ENCODE measurements at places on chromosomes 11 and 22. TPM values are rescaled to one million over a fixed set of nuclear protein-coding genes. Genes with fewer than 3 reads are reported as not detected.
A peak's percentile ranks its signal among the peaks of the same experiment; 100 is the strongest.

GRCh38 chr11:65394125-65394536 is 7.7 kb downstream of the FRMD8 start:
- no peak overlapping the region for H3K4me3 ChIP-seq
- no peak overlapping the region for H3K27ac ChIP-seq
- H3K4me1 ChIP-seq = peaks cover 33% of the 10 kb centered on the region

GRCh38 chr11:118744046-118744445 is 46.9 kb downstream of the DDX6 start:
- no peaks in the 10 kb centered on the region for H3K4me1 ChIP-seq
- no peak for DNase-seq
- no peak overlapping the region for H3K27ac ChIP-seq
- H3K27me3 ChIP-seq = no peaks in the 10 kb centered on the region

DNA sequence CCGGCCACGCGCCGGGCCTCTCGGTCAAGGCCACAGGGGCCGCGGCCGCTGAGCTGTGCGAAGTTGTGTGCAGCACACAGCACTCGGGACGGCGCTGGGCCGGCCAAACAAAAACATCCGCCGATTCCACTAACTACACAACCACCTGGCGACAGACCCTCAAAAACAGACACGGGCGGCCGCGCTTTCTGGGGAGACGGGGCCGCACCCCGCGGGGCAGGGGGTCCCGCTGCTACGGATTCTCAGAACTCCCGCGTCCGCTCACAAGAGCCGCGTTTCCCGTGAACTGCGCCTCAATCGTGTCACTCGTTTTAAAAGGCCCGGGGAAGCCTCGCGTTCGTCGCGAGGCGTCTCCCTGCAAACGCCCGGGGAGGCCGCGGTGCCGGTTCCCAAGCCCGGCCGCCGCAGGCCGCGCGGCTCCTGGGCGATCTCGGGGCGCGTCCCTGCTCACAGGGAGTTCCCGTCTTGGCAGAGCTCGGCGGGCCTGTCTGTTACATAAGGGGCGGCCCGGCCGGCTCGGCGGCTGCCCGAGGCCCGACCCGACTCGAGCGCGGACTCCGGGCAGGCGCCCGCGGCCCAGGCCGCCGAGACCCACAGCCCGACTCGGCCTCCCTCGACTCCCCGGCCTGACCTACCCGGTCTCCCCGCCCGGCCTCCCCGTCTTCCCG is 936 bp downstream of the BRD1 start:
- peak overlapping the region; percentile 62 for H3K4me3 ChIP-seq
- peaks cover 56% of the 10 kb centered on the region for H3K4me1 ChIP-seq
- H3K27ac ChIP-seq = peak overlapping the region; percentile 86
- peak; percentile 66 for DNase-seq
- peaks cover 37% of the 10 kb centered on the region for H3K36me3 ChIP-seq

GRCh38 chr11:94089341-94089740 is 39.3 kb upstream of the PANX1 start:
- DNase-seq = no peak
- no peaks in the 10 kb centered on the region for H3K27me3 ChIP-seq
- H3K27ac ChIP-seq = no peak overlapping the region
- no peaks in the 10 kb centered on the region for H3K4me1 ChIP-seq
- H3K36me3 ChIP-seq = no peaks in the 10 kb centered on the region

GRCh38 chr11:104704888-104705287 is 193.4 kb downstream of the CASP12 start:
- no peaks in the 10 kb centered on the region for H3K27me3 ChIP-seq
- DNase-seq = no peak
- H3K4me1 ChIP-seq = no peaks in the 10 kb centered on the region
- H3K36me3 ChIP-seq = no peaks in the 10 kb centered on the region

GRCh38 chr22:37103656-37104452 is 5.7 kb downstream of the TMPRSS6 start:
- no peaks in the 10 kb centered on the region for H3K36me3 ChIP-seq
- DNase-seq = no peak
- no peak overlapping the region for H3K4me3 ChIP-seq
- H3K4me1 ChIP-seq = no peaks in the 10 kb centered on the region
- no peak overlapping the region for H3K27ac ChIP-seq

- H3K4me1 ChIP-seq = peaks cover 8% of the 10 kb centered on the region
- H3K27ac ChIP-seq = peak overlapping the region; percentile 99
- peak; percentile 88 for DNase-seq
Observed at GRCh38 chr11:85663753-85664614, 945 bp downstream of the CREBZF start.

GRCh38 chr11:106872246-106872645 is 146.0 kb downstream of the GUCY1A2 start:
- no peaks in the 10 kb centered on the region for H3K36me3 ChIP-seq
- H3K4me1 ChIP-seq = no peaks in the 10 kb centered on the region
- no peak overlapping the region for H3K27ac ChIP-seq

GRCh38 chr22:22710719-22711531 is 66.5 kb downstream of the GGTLC2 start:
- no peaks in the 10 kb centered on the region for H3K27me3 ChIP-seq
- H3K4me3 ChIP-seq = no peak overlapping the region
- peak; percentile 77 for DNase-seq
- H3K36me3 ChIP-seq = no peaks in the 10 kb centered on the region
- no peak overlapping the region for H3K27ac ChIP-seq
- no peaks in the 10 kb centered on the region for H3K4me1 ChIP-seq

- no peaks in the 10 kb centered on the region for H3K27me3 ChIP-seq
- H3K4me3 ChIP-seq = no peak overlapping the region
Observed at GRCh38 chr22:39017596-39018365, 3.1 kb upstream of the APOBEC3D start.

DNA sequence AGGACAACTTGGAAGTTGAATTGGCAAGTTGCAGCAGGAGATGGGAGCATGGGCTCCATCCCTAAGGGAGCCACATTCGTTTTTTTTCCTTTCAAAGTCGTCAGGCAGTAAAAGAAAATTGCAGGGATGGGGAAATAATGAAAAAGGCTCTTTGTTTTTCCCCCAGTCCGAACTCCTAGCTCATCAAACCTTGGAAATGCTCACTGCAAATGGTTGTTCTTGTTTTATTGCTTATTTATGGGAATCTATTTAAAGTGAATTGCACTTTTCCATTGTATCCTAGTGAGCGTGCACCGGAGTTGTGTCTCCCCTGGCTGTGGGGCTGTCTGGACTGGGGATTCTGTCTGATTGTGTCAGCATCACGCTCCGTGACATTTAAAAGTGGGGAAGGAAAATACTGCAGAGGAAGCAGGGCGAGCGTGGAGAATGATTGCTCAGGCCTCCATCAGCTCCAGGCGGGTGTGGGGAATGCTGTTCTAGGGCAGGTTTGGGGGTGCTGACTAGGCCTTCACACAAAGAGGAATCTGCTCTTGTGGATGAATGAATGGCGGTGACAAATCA is 306.4 kb downstream of the KIRREL3 start:
- no peak for DNase-seq
- H3K27ac ChIP-seq = no peak overlapping the region
- no peaks in the 10 kb centered on the region for H3K4me1 ChIP-seq
- no peaks in the 10 kb centered on the region for H3K36me3 ChIP-seq
- no peaks in the 10 kb centered on the region for H3K27me3 ChIP-seq

- peak; percentile 49 for DNase-seq
- H3K4me1 ChIP-seq = peaks cover 16% of the 10 kb centered on the region
- no peaks in the 10 kb centered on the region for H3K27me3 ChIP-seq
- no peak overlapping the region for H3K27ac ChIP-seq
Observed at GRCh38 chr11:19524171-19524671, 188.4 kb upstream of the NAV2 start.

DNA sequence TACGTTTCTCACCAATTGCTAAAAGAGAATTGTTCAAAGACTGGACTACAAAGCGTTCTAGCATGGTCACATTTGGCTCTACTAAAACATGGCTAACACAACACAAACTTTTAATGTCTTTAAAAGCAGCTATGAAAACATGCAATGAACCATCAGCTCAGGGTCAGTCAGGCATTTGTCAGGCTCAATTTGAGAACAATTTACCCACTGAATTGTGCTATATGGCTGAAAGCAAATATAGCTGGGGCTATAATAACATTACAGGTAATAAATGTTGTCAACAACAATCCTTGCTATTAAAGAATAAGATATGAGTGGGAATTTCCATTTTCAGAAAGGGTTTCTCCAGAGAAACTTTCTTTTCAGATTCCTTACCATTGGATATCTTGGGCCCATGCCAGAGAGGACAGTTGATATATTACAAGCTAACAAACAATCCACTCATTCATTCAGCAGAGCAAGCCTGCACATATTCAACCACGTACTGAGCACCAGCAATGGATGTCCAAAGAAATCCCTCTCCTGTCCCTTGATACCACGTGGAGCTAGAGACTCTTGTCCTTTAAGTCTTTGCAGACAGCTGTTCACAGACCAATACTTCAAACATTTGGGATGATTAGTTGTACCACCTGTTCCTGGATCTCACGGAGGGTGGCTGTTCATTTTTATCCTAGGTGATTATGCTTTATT is 82.5 kb upstream of the DDI1 start:
- H3K27me3 ChIP-seq = no peaks in the 10 kb centered on the region
- H3K4me1 ChIP-seq = no peaks in the 10 kb centered on the region
- DNase-seq = no peak
- no peak overlapping the region for H3K4me3 ChIP-seq
- H3K27ac ChIP-seq = no peak overlapping the region

- DNase-seq = no peak
- peaks cover 26% of the 10 kb centered on the region for H3K36me3 ChIP-seq
- no peak overlapping the region for H3K4me3 ChIP-seq
- peaks cover under 1% of the 10 kb centered on the region for H3K27me3 ChIP-seq
- no peak overlapping the region for H3K27ac ChIP-seq
- peaks cover 18% of the 10 kb centered on the region for H3K4me1 ChIP-seq
Observed at GRCh38 chr11:2404735-2405196, 4.2 kb downstream of the TSSC4 start.

- H3K4me1 ChIP-seq = peaks cover 13% of the 10 kb centered on the region
- no peak overlapping the region for H3K27ac ChIP-seq
- no peak overlapping the region for H3K4me3 ChIP-seq
- H3K36me3 ChIP-seq = no peaks in the 10 kb centered on the region
- peak; percentile 65 for DNase-seq
Observed at GRCh38 chr11:110173811-110174644, 80.8 kb downstream of the ZC3H12C start.

DNA sequence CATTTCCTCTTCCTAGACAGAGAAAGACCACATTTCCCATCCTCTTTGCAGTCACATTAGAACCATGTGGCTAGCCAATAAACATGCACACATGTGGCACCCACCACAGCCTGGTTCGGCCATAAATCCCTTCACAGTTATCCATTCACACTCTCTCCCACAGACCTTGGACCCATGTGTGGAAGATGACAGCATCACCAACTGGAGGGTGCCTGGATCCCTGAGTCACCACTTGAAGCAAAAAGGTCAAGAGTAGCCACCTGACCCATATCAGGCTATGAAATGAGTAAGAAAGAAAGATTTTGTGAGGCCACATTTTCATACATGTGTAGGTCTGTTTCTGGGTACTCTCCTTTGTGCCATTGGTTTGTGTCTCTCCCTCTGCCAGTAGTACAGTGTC is 9.0 kb upstream of the TMEM121B start:
- H3K36me3 ChIP-seq = peaks cover 2% of the 10 kb centered on the region
- no peak overlapping the region for H3K27ac ChIP-seq
- H3K4me1 ChIP-seq = no peaks in the 10 kb centered on the region

GRCh38 chr22:19992921-19993355 is 23.7 kb downstream of the ARVCF start:
- peaks cover 37% of the 10 kb centered on the region for H3K4me1 ChIP-seq
- H3K27me3 ChIP-seq = no peaks in the 10 kb centered on the region
- no peaks in the 10 kb centered on the region for H3K36me3 ChIP-seq
- no peak for DNase-seq

GRCh38 chr11:3986301-3986700 is 108.3 kb upstream of the RRM1 start:
- H3K4me1 ChIP-seq = peaks cover 47% of the 10 kb centered on the region
- no peak overlapping the region for H3K4me3 ChIP-seq
- H3K27ac ChIP-seq = no peak overlapping the region

DNA sequence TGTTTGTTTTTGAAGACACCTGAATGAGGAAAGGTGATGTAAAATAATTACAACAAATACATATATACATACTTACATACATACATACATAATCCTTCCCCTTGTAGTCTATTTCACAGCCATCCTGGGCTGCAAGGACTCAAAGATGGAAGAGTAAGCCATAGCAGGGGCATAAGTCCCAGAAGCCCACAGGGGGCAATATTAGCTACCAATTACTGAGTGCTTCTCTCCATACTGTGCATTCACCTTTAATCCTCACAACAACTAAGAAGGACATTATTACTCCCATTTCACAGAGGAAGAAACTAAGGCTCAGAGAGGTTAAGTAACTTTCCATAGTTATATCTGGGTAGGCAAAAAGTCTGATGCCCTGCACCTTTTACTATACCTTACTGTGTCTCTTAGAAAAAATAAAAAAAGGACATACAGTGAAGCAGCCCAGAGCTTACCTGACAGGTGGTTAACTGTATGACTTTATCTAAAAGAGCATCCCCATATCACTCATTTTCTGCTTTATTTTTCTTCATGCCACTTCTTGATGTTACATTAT is 2.7 kb downstream of the SERGEF start:
- no peaks in the 10 kb centered on the region for H3K27me3 ChIP-seq
- H3K4me3 ChIP-seq = no peak overlapping the region
- no peak overlapping the region for H3K27ac ChIP-seq

GRCh38 chr11:76523147-76523546 is 78.3 kb downstream of the EMSY start:
- no peak overlapping the region for H3K4me3 ChIP-seq
- H3K27ac ChIP-seq = no peak overlapping the region
- DNase-seq = no peak
- H3K27me3 ChIP-seq = no peaks in the 10 kb centered on the region
- peaks cover 23% of the 10 kb centered on the region for H3K4me1 ChIP-seq
- no peaks in the 10 kb centered on the region for H3K36me3 ChIP-seq

Gene KIAA0930
- total RNA-seq = 10.6 TPM

Gene CADM1
- total RNA-seq = 0.58 TPM

Gene OR51I1
- not detected for total RNA-seq

Gene PRR33
- not detected for total RNA-seq

Gene OR10A5
- not detected for total RNA-seq

Gene TOLLIP
- total RNA-seq = 42.4 TPM

Gene KIRREL3
- total RNA-seq = 0.45 TPM

Gene PLXNB2
- 400 TPM for total RNA-seq

Gene TSPAN18
- 9.1 TPM for total RNA-seq

Gene PMM1
- 58.5 TPM for total RNA-seq

Gene DNAJC24
- total RNA-seq = 2.7 TPM

Gene ARHGAP42
- total RNA-seq = 119 TPM

Gene ENTHD1
- not detected for total RNA-seq

Gene CCDC116
- not detected for total RNA-seq

Gene ANO3
- total RNA-seq = 0.58 TPM

Gene OR5P2
- total RNA-seq = not detected

Gene JAML
- total RNA-seq = 21.4 TPM

Gene AASDHPPT
- 3.5 TPM for total RNA-seq

Gene SLC7A4
- not detected for total RNA-seq

Gene TNNI2
- total RNA-seq = not detected

Gene BATF2
- total RNA-seq = 29.5 TPM

All from stomach (tissue), 19 donors.